Activated CD4-positive, alpha-beta T cell treated with anti-CD3 and anti-CD28 coated beads, Interleukin-2, amount 50 U/mL, for 48 hours (primary cell): ENCODE measurements at places on chromosomes 13 and 19.

GRCh38 chr19:12294249-12295158 lies at the start of gene ZNF44:
Gene ZNF44, minus strand, starts transcription at chr19:12294883. Its CDS starts 189 bp downstream, at chr19:12294694.
- peak; percentile 98 for DNase-seq

GRCh38 chr13:48749144-48749543 lies 95.4 kb downstream of the CYSLTR2 start:
- no peak for DNase-seq

DNA sequence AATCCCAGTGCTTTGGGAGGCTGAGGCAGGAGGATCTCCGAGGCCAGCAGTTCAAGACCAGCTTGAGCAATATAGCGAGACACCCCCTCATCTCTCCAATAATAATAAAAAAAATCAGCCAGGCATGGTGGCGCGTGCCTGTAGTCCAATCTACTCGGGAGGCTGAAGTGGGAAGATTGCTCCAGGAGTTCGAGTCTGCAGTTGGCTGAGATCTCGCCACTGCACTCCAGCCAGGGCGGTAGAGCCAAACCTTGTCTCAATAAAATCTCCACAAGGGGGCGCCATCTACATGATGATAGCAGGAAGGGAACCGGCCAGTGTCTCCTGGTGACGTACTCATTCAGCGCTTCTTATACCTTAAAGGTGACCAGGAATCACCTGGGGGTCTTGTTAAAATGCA lies 13.6 kb upstream of the C5AR1 start:
- peak; percentile 73 for DNase-seq

DNA sequence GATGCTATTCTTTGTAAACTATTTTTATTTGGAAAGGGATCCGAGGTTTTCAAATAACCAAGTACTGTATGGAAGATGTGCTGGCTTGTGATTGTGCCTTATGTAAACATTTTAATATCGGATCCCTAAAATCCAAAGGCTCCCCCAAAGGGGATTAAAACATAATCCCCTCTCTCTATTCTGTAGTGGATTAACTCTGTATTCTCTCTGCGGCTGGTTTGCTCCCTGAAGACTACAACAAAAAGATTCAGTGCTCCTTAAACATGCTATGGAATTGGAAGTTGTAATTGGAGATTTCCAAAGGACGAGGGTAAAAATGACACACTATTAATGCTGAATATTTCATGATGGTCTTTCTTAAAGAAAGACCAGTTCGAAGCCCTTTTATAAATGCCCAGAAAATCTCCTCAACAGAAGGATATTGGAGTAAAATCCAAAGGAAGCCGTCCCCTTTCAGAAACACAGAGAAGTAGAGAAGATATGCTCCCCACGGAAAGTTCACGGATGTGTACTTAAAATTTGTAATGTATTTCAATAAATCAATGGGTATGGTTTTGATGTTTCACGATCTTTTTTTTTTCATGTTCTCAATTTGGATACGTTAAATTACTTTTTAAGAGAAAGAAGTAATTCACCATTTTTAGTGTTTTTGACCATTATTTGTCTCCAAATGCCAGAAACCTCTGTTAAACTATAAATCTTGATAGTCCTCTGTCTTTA lies 6.5 kb downstream of the MAB21L1 start:
- no peak for DNase-seq

DNA sequence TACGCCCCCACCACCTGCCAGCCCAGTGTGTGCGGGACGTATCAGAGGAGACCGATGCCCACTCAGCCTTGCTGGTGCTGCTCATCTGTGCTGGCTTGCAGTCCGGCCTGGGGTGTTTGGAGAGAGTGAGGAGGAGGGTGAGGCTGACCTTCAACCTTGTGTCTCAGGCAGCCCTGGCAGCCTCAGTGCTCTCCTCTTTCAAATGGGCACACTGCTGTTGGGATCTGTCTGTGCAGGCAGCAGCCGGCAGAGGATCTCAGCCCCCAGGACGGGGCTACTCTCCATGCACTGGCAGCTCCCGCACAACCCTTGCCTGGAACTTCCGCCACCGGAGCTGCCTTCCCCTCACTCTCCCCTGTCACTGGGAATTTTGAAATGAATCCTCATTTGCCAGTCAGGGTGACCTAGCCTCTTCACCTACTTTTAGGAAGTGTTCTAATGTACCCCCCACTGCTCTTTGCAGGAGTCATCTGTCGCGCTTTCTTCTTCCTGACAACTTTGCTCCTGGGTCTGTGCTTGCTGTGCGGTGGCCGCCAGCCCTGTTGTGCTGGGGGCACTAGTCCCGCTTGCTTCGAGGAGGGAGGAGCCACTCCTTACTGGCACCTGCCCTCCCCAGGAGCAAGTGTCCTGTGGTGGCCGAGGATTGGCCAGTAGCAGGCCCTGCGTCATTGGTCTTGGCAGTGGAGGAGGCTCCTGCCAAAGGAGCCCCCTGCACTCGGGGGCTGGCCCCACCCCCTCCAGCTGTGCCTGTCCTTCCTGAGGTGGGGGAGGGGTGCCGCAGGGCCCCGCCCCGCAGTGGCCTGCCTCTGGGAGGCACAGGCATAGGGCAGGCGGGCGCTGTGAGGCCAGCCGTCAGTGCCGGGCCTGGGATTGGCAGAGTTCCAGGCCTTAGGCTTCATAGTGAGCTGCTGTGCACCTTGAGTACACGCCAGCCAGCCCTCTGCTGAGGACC lies 53.4 kb downstream of the TSSK6 start:
- no peak for DNase-seq

DNA sequence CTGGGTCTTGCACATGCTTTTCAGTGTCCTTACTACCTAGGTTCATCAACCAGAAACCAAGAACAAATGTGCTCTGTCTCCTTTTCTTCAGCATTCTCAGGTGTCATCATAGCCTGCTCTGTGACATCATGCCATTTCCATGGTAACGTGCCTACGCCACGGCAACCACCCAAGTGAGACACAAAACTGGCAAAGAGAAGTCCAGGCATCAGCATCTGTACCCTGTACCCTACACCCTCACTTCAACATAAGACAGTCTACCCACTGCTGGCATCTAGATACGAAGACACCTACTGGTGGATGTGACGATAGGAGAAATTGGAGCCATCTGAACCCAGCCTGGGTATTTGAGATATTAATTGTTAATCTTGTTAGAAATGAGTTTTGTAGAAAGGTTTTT lies 13.3 kb downstream of the ZC3H4 start:
- DNase-seq = no peak

DNA sequence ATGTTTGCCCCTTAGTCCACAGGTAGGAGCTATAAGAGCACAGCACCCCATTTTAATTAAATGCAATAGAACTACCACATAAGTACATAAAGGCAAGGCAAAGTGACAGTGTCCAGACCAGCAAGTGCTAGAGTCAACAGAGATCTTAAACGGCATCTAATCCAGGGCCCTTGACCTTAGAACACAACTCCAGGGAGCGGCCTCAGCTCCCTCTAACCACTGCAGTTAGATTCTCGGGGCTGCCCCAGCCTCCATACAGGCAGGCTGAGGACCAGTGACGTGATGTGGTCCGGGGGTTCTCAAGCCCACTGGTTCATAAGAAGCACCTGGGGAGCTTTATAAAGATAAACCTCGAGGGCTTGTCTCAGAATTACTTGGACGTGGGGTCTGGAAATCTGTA lies 10.0 kb upstream of the ATP12A start:
- no peak for DNase-seq

GRCh38 chr19:47104680-47105079 lies 8.9 kb downstream of the ZC3H4 start:
- DNase-seq = no peak

DNA sequence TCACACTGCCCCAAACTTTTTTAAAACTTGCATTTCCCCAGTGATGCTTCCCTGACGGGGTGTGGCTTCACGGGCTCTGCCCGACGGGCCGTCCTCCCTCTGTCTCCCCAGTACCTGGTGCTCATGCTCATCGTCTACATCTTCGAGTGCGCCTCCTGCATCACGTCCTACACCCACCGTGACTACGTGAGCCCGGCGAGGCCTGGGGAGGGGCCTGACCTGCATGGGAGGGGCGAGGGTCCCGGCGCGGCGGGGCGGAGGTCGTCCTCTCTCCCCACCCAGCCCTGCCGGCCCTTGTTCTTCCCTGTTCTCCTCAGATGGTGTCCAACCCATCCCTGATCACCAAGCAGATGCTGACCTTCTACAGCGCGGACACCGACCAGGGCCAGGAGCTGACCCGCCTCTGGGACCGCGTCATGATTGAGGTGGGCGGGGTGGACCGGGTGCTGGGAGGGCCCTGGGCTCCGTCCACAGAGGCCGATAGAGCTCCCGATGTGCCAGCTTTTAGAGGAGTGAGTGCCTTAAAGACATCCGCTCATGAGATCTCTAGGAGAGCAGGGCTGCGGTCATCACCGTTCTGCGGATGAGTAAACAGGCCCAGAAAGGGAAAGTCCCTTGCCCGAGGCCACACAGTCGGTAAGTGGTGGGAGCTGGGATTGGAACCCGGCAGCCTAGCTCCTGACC lies 6.9 kb downstream of the UPK1A start:
- peak; percentile 72 for DNase-seq

DNA sequence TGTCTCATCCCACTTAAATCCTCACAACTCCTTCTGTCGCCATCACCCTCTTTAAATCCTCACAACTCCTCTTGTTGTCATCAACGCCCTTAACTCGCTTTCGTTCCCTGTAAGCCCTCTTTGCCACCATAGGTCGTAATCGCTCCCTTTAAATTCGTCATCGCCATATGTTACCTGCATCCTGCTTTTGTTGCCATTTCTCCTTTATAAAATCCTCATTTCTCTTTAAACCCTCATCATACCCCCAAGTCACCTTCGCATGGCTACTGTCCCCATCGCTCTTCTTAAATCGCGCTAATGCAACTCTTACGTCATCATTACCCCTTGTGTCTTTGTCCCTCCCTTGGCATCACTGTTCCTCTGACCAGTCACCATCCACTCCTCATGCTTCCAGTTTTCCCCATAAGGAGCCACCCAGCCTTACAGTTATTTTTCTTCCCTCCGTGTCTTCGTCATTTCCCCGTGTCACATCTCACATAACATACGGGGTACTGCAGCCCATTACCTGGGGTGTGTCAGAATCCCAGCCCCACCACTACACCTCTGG lies 539 bp downstream of the PLD3 start:
- no peak for DNase-seq

DNA sequence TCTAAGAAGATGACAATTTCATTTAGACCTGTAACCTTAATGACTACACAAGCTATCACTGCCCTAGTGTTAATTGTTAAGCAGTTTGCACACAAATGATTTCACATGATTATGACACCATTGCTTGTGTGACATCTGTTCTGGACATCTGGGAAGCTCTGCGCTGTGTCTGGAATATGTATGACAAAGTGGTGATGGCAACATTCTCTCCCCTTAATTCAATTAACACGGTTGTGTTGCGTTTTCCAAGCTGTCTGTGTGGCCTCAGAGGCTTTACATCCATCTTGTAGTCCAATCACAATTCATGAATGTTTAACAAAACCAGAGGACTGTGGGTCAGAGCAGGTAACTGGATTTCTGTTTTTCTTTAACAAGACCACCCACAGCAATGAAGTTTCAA lies 204.4 kb downstream of the COG6 start:
- no peak for DNase-seq

DNA sequence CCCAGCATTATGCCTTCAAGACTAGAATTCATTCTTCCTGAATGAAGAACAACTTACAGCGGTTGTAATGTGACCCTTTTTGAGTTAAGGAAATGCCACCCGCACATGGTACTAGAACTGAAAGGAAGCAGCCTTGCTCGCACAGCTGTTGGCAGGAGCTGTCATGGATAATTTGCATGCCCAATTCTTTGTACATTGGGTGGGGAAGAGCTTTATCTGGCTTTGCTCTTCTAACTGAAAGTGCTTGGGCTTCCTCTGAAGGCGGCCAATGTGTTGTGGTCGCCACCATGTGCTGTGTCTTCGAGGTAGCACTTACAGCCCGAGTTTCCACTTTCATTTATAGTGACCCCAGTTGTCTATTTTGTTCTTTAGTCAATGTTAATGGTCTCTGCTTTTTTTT lies 3.4 kb downstream of the CCNE1 start:
- no peak for DNase-seq
